ENCODE measurements at places on chromosomes 2 and 18.

GRCh38 chr2:85061896-85062295 lies 71.3 kb upstream of the TCF7L1 start:
- DNase-seq, result no peak

- no peak for DNase-seq
Measured at GRCh38 chr2:237140689-237141285, 55.1 kb downstream of the COPS8 start.

DNA sequence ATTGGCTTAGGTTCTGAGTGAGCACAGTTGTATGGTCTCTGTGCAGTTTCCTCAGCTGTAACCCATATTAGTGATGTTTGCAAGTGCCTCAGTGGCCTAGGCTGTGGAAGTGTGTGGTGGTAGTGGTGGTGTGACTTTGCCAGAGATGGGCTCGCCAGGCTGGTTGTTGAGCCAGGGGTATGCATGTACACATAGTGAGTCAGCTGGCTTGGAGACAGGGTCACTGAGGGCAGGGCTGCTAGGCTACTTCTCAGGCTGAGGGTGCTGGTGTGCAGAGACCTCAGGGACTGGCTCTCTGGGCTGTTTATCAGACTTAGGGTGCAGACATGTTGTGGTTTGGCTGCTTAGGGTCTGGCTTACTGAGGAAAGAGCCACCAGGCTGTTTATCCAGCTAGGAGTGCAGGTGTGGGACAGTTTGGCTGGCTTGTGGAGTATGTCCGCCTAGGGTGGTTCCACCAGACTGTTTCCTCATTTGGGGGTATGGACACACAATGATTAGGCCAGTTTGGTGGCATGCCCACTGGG lies 15.0 kb downstream of the APLF start:
- DNase-seq, result no peak

DNA sequence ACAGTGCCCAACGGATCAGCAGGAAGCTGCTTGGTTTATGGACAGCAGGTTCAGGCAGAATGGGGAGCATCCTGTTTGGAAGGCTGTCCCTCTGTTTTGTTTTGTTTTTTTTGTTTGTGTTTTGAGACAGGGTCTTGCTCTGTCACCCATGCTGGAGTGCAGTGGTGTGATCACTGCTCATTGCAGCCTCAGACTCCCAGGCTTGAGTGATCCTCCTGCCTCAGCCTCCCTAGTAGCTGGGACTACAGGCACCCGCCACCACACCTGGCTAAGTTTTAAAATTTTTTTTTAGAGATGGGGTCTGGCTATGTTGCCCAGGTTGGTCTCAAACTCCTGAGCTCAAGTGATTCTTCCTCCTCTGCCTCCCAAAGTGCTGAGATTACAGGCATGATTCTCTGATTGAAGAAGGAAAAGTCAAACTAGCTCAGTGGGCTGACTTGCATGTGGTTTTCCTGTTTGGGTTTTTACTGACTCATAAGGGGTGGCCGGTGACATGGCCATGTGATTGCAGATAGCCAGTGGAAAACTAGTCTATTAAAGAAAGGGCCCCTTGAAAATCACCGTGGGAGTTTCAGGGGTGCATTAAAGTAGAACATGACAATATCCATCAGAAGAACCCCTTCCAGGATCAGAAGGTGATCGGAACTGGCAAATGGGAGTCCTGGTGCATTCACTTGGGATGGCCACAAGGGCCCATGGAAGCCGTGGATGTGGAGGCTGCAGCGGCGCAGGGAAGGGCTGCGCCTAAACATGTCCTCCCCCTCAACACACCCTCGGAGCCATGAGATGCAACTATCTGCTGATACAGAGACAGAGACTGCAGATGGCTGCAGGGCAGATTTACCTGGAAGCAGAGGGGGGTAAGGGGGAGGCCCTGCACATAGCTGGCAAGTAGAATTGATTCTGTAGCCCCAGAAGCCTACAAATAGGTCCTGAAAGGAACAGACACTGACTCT lies 26.5 kb downstream of the AQP12B start:
- DNase-seq, result peak; percentile 11

- DNase-seq, result no peak
Measured at GRCh38 chr2:32835148-32835547, 111.6 kb upstream of the LTBP1 start.

GRCh38 chr18:62328586-62329525 lies 3.7 kb downstream of the TNFRSF11A start:
- no peak for DNase-seq

GRCh38 chr2:176187200-176187898 lies 1.1 kb upstream of the HOXD1 start:
- no peak for DNase-seq

- DNase-seq, result no peak
Measured at GRCh38 chr18:11906926-11907874, 917 bp downstream of the MPPE1 start.

- peak; percentile 91 for DNase-seq
Measured at GRCh38 chr2:75602724-75603342, 42.1 kb upstream of the EVA1A start.

DNA sequence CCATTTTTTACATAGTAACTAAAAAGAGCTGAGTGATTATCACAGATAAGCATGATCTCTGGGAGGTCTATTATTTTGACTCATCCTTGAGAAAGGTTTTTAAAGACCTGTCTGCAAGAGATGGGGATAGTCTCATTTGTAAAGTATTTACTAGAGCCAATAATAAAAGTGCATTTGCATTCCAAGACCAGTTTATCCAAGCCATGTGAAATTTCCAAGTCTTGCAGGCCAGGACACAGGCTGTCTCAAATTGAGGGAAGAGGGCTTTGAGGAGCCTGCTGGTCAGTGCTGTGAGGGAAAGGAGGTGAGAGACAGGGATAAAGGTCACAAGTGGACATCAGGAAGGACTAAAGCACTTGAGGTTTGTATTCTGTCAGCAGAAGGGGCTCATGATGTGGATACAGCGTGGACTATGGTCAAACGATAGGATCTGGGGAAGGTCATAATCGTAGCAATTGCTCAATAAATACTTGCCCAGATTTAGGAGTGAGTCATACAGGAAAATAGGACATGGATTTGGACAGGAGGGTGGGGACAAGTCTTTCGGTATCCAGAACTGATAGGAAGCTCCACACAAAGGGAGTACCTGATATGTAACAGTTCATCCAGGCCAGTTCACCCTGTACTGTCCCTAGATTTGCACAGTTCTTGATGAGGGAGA lies 6.6 kb upstream of the CDH2 start:
- DNase-seq, result peak; percentile 88

DNA sequence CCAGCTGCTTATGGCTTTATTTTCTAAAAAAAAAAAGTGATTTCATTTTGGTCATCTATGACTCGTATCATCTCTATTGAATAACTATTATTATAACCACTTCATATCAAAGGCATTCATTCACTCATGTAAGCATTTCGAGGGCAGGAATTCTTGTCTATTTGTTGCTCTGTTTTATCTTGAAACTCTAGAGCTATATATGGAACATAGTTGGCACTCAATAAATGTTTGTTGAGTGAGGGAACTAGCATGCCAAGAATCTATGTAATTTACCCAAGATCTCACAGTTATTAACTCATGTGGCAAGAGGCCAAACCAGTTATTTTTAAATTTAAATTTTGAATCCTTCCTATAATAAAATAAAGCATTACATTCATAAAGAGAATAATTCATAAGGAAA lies 470.1 kb downstream of the TMX3 start:
- DNase-seq, result peak; percentile 36

GRCh38 chr2:237724811-237725478 lies 73.6 kb upstream of the RBM44 start:
- no peak for DNase-seq

- DNase-seq, result no peak
Measured at GRCh38 chr2:147346142-147346541, 498.7 kb upstream of the ACVR2A start.

- DNase-seq, result peak; percentile 39
Measured at GRCh38 chr2:144115739-144116291, 404.1 kb downstream of the ZEB2 start.

- DNase-seq, result no peak
Measured at GRCh38 chr2:132519566-132519965, 103.0 kb downstream of the GPR39 start.

DNA sequence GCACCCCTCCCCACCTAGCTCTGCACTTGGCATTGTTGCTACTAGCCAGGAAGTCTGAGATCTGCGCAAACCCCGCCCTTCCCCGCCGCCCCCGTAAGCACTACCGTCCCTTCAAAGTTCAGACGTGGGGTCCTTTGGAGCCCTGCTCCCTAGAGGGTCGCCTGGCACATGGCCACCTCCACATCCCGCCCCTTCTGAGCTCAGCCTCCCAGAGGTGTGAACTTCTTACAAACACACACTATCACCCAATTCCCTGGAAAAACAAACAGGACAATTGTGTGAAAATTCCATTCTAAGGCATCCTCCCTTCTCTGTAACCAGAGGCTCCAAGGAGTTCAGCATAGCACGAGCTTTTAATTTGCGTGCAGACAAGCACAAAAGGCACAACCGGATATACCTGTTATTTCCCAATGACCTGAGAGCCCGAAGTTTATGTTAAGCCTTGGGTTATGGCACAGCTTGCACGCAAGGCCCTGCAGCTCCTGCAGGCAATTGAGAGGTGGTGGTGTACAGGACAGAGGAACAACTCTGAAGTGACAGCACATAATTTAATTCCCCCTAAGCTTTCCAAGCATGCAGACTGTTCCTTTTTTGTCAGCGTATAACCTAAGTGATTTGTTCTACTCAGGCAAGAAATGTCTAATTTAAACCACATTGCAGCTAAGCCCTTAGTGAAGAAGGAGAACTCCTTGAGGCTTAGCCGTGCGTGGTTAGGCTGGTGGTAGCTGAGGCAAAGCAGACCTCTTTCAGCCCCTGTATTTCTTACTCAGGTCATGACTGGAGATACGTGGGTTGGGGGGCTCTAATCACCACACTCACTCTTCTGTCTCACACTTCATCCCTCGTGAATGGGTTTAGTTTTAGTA lies 20.3 kb upstream of the CYP1B1 start:
- DNase-seq, result no peak

GRCh38 chr2:47195148-47195547 lies 40.0 kb upstream of the STPG4 start:
- DNase-seq, result peak; percentile 47

DNA sequence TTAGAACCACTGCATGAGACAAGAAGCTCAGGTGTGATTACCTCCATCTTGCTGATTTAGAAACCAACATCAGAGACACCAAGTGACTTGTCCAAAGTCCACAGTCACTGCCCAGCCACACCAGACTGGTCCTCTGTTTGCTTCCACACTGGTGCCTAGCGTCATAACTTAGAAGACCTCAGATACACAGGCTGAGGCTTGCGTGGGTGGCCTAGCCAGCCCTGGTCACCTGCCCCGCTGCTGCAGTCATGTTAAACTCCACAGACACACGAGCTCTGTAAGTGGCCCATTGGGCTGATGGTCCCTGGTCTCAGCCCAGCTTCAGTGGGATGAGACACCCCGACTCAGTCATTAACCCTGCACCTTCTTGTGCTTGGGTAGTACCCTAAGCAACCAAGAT lies 47.1 kb downstream of the CNGA3 start:
- no peak for DNase-seq

DNA sequence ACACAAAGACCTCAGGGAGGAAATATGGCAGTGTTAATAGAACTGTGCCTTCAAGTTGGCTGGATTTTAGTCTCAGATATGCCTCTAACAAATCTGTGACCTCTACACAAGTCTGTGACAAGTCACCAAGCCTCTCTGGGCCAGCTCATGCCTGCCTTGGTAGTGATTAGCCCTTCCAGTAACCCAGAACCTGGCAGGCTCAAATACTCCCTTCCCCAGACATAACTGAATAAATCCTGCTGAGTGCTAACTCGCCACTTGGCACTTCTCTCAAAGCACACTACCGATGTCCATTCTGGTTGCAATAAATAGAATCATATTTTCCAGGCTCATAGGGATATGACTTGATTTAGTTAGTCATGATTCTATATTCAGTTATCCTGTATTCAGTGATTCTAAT lies 15.3 kb upstream of the THSD7B start:
- DNase-seq, result no peak

DNA sequence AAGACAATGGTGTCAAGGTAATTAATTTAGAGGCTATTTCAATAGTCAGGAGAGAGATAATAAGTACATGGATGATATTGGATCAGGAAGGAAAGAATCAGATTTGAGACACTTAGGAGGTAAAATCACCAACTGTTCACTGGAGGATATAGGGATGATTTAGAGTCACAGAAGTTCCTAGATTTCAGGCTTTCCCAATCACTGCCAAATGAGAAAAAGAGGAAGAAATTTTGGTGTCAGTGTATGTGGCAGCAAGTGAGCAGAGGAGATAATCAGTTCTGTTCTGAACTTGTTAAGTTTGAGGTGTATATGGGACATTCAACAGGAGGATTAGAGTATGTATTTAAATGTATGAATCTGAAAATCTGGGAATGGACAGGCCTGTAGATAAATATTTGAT lies 640.4 kb downstream of the NR4A2 start:
- DNase-seq, result no peak

DNA sequence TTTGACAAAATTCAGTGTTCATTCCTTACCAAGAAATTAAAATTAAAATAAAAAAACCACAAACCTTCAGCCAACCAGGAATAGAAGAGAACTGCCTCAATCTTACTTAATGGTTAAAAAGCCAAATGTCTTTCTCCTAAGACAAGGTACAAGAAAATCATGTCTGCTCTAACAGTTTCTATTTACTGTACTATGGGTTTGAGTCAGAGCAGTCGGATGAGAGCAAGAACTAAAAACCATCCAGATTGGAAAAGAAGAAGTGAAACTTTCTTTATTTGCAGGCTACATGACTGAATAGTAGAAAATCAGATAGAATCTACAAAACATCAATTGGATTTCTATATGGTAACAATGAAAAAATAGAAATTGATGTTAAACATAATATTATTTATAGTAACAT lies 555.5 kb upstream of the TNP1 start:
- DNase-seq, result no peak

DNA sequence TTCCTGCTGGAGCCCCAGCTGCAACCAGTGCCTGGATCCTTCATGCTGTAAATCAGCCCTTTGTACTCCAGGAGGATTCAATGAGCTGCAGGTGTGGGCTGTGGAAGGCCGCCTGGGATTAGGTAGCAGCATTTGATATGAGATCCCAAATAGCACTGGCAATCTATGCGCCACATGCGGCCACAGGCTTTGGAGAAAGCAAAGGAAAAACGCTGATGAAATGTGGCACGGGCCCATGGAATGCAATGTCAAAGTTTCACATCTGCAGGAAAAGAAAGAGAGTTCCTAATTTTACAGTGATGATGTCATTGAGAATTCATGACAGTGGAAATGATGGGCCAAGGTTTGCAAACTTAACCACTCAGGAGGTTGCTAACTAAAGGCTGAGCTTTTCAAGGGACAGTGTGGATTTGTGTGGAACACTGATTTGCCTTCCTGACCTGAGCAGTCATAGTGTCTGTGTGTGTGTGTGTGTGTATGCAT lies 216.4 kb upstream of the OSR1 start:
- DNase-seq, result peak; percentile 91

- peak; percentile 12 for DNase-seq
Measured at GRCh38 chr2:189580241-189580651, 340 bp downstream of the SLC40A1 start.

- no peak for DNase-seq
Measured at GRCh38 chr2:170098626-170099312, 79.2 kb upstream of the MYO3B start.

- no peak for DNase-seq
Measured at GRCh38 chr18:52387175-52387574, 47.2 kb downstream of the DCC start.

- DNase-seq, result no peak
Measured at GRCh38 chr2:140178234-140178633, 1398.0 kb upstream of the NXPH2 start.

GRCh38 chr18:7094427-7094826 lies 23.2 kb downstream of the LAMA1 start:
- no peak for DNase-seq

GRCh38 chr2:8193686-8194615 lies 487.9 kb upstream of the ID2 start:
- DNase-seq, result no peak

GRCh38 chr18:68665628-68666027 lies 49.3 kb downstream of the TMX3 start:
- DNase-seq, result no peak

Measured in EL (cell line).